DMS 273 treated with DMSO at 0.1 percent for 48 hours (cell line): ENCODE measurements at places on chromosomes 7 and 10.

DNA sequence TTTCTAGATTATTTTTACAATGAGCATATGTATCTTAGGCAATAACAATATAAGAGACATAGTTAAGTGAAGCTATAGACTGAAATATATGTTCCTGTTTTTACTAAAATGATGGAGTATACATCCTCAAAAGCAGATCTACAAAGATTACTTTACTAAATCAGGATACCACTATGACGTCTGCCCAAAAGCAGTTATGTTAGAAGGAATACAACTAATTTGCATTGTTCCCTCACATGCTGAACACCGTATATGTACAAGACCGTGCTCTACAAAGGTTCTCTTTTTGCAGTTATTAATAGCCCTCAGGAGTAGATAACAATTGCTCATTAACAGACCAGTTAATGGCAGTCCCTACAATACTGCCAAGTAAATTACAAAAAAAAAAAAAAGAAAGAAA lies 137.5 kb downstream of the CD36 start:
- DNase-seq, result no peak

DNA sequence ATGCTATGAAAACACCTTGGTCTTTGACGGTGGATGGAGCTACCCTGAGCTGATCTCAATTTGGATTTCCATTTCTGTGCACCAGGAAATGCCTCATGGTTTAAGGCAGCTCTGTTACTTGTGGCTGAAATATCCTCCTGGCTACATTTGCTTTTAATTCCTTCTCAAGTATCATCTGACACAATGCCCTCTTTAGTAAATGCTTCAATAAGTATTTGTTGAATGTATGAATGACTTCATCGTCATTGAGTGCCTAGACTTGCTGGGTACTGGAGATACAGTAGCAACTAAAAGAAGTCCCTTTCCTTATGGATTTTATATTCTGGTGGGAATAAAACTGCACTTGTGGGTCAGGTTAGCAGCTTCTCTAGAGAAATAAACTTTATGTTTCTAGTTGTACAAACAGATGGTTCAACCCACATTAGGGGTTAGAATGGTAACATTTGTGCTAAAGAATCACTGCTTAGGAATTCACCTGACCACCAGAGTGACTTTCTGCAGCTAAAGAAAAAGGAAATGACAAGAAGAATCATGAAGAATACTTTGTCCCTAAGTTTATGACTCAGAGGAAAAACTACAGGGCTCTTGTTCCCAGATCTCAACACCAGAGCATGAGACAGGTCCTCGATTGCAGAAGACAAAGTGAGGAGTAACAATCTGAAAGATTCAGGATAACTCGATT lies 21.8 kb upstream of the SMNDC1 start:
- no peak for DNase-seq

DNA sequence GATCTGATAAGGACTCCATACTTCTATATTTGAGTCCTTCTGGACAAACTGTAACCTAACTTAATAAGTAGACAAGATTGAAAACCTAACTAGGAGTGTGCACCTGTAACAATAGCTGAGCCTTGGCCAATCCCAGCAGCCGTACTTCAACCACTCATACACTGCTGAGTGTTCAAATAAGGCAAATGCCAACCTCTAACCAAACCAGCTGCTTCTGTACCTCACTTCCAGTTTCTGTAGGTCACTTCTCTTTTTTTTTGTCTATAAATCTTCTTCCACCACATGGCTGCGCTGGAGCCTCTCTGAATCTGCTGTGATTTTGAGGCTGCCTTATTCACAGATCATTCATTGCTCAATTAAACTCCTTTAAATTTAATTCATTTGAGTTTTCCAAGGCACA lies 753.2 kb downstream of the DNAJB9 start:
- no peak for DNase-seq

DNA sequence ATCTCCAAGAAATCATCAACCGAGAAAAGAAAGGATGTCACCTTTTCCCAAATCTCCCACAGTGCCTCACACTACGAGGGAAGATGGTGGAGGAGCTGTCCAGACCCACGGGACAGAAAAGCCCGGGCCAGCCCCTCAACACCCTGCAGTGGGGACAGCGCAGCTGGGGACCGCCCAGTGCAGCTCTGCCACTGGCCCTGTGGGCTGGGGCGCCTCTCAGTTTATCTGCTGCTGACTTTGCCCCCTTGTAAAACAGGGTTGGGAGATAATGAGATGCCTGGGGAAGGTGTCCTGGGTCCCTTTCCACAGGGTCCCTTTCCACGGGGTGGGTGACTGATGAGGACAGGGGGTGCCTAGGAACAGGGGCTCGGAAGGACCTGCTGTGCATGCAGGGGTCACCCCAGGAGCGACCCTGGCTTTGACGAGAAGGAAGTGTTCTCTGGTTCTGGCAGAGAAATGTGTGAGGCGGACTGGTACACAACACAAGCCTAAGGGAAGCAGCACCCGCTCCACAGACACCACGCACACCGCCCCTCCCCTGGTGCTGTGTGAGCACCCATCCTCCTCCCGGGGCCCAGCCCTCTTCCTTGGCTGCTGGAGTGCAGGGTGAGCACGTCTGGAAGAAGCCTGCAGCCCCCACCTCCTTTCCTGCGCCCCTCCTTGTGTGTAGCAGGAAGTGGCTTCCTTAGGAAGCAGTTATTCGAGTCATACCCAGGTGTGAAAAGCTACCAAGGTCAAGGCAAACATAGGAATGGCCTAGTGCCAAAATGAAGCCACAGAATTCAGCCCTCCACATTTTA lies 339.9 kb downstream of the DNAJB6 start:
- DNase-seq, result no peak

DNA sequence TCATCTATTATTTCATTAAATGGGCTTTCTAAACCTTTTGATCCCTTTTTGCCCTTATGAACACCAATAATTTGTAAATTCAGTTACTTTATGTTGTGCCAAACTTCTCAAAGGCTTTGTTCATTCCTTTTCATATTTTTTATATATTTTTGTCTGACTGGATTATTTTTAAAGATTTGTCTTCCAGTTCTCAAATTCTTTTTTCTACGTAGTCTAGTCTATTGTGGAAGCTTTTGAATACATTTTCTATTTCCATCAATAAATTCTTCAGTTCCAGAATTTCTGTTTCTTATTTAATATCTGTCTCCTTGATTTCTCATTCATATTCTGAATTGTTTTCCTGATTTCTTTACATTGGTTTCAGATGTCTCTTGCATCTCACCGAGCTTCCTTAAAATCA lies 108.2 kb downstream of the CTNNA3 start:
- no peak for DNase-seq
